ENCODE measurements at places on chromosomes 16 and 17.

GRCh38 chr16:53129281-53130158 is 74.7 kb downstream of the CHD9 start:
- peak; percentile 73 for DNase-seq

DNA sequence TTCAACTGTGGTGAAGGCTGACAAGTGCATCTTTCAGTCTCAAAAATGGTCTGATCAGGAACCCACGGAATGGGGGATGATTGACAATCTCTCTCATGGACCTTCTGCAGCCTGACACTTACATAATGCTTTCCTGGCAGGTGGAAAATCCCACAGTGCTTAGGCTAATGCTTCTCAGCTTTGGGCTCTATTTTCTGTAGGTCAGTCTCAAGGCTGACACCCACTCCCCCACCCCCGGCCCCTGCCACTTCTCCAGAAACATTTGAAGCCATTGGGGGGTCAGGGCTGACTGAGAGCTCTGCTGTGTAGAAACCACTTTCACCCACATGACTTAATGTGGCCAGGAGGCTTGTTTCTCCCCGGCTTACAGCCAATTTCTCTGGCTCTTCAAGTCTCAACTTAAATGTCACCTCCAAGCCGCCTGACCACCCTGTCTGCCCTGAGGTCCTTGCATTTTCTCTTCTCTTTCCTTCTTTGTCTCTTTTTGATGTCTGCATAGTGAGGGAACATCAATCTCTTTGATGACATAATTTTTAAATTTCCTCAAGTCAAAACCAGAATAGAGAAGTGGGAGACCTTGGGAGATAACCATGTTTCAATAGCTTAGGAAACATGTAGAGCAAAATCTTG is 16.7 kb upstream of the IRF8 start:
- DNase-seq, result no peak

DNA sequence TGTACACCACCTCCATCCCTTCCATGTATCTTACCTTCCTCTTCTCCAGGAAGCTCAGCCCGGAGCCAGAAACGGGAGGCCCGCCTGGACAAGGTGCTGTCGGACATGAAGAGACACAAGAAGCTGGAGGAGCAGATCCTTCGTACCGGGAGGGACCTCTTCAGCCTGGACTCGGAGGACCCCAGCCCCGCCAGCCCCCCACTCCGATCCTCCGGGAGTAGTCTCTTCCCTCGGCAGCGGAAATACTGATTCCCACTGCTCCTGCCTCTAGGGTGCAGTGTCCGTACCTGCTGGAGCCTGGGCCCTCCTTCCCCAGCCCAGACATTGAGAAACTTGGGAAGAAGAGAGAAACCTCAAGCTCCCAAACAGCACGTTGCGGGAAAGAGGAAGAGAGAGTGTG is 756 bp upstream of the MVP start:
- DNase-seq, result no peak

- no peak for DNase-seq
These were observed 541 bp downstream of the GPT2 start for GRCh38 chr16:46884513-46885293.

DNA sequence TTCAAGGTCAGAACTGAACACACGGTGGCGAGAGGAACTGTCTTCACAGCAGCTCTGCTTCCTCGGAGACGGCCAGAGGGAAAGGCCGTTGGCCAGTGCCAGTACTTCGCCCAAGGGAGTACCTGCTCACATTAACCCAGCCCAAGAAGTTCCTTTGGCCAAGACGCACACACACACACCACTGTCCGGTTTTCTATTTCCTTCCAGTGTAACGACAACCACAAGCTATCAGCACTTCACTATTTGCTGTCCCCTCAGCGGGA is 744 bp upstream of the GGNBP2 start:
- DNase-seq, result no peak

GRCh38 chr17:82043507-82043906 is 6.0 kb upstream of the DCXR start:
- DNase-seq, result no peak

DNA sequence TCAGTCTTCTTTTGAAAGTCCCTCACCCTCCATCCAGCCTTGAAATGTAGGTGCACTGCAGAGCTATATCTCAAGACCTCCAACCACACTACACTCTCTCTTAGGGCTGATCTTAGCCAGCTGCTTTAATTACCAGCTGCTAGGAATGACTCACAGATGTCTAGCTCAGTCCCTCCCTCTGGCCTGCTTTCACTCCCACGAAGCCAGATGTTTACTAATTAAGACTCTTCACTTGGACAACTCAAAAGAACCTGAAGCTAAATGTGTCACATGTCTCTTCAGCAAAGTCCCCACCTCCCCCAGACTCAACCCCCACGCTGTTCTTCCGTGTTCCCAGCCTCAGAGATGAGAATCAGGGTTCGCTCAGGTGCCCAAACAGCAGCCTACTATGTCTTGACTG is 2.6 kb downstream of the GTF3C1 start:
- peak; percentile 42 for DNase-seq

DNA sequence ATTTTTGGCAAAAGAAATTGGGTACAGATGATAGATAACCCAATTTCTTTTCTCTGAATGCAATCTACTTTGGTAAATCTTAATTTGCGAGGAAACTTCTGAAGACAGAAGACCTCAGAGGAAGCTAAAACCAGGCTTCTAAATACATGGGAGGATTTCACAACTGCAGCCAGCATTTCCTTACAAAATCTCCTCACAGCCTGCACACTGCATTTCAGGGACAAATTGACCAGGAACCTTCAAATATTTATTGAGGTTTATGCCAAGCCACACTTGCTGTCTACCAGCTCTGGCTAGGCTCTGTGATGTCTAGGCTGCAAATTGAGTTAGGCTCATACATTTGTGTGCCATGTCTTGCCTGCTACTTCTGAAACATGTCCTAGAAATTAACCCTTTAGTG is 167.3 kb upstream of the CDH5 start:
- no peak for DNase-seq

DNA sequence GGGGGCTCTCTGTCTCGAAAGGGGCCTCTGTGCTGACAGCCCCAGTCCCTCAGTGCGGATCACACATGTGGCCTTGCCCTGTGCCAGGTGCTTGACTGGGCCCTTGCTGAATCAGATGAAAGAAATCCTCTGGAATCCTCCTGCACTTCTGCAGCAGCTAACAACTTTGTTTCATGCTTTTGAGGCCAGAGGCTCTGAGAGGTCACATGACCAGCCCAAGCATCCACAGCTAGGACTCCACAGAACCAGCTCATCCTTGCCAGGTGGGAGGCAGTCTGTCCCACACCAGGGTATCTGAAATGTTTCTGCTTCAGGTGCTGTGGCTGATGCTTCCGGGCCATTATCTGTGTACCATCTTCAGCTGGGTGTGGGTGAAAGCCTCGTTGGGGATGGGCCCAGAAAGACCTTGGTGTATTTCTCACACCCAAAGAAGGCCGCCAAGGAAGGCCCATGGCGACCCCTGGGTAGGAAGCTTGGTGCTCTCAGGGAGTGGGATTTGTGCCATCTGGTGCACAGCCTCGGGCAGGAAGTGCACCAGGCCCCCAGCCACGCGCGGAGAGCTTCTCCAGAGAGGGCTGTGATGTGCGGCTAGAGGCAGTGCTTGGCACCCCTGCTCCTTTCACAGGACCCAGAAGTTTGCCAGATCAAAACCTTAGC is 143.8 kb downstream of the CLEC16A start:
- no peak for DNase-seq

DNA sequence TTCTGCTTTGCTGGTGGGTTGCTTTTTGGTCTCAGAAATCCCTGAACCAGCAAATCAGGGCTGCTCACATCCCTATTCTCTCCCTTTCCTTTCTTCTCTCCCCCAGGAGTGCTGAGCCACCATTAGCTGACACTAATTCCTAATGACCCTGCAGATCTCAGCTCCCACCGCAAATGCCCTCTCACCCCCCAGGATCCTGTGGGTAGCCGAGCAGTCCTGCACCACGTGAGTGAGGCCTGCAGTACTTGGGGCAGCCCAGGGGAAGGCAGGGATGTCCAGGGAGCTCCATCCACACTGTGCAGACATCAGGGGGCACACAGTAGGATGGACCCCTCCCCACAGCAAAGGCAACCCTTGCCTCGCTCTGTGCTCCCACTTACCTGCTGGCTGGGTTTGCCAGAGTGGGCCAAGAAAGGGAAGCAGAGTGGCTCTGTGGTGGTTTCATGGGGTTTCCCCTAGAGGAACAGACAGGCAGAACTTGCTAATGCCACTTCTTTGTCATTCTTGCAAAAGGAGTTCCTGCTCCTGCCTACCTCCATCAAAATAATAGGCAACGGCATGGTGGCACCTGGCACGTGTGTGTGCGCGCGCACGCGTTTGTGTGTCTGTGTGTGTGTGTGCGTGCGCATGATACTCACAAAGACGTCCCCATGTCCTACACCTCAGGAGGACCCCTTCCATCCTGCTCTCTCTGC is 135.6 kb downstream of the GAS7 start:
- DNase-seq, result no peak

GRCh38 chr17:44633998-44634397 is 22.3 kb upstream of the MEIOC start:
- DNase-seq, result no peak

DNA sequence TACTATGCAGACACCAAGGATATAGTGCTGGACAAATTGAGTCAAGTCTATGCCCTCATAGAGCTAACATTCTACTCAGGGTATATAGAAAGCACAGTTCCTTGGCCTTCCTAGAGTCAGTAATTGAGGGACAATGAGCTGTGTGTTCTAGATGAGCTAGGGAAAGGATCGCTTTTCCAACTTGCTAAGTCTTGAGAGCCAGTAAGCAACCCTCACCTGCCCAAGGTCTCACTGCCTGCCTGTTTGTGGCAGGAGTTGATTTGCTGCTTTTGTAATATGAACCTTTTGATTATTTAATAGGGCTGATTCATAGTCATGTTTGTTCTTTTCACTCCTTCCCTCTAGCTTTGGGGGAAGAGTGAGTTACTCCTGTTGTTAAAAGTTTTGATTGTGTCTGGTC is 6.5 kb downstream of the DDX42 start:
- DNase-seq, result no peak

- no peak for DNase-seq
These were observed 8.9 kb upstream of the CDC42EP4 start for GRCh38 chr17:73320601-73321264.

DNA sequence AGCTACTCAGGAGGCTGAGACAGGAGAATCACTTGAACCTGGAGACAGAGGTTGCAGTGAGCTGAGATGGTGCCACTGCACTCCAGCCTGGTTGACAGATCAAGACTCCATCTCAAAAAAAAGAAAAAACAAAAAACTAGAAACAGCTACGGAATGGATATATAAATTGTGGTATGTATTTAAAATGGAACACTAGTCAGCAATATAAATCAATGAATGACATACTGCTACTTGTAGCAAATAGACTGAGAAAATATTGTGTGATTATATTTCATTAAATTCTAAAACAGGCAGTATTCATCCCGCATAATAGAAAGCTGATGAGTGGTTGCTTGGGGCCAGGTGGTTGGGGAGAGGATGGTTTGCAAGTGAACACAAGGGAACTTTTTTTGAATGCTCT is 261.7 kb downstream of the BCAS3 start:
- no peak for DNase-seq

- no peak for DNase-seq
These were observed 21.3 kb upstream of the NAGS start for GRCh38 chr17:43983196-43983514.

- DNase-seq, result no peak
These were observed 18.1 kb downstream of the PPL start for GRCh38 chr16:4918781-4919251.

- no peak for DNase-seq
These were observed 34.0 kb upstream of the CBLN1 start for GRCh38 chr16:49315602-49316001.

- no peak for DNase-seq
These were observed 183.6 kb downstream of the IRF8 start for GRCh38 chr16:86082418-86083030.
